Kasumi-1 (cell line): ENCODE measurements at places on chromosomes 7 and 10.

DNA sequence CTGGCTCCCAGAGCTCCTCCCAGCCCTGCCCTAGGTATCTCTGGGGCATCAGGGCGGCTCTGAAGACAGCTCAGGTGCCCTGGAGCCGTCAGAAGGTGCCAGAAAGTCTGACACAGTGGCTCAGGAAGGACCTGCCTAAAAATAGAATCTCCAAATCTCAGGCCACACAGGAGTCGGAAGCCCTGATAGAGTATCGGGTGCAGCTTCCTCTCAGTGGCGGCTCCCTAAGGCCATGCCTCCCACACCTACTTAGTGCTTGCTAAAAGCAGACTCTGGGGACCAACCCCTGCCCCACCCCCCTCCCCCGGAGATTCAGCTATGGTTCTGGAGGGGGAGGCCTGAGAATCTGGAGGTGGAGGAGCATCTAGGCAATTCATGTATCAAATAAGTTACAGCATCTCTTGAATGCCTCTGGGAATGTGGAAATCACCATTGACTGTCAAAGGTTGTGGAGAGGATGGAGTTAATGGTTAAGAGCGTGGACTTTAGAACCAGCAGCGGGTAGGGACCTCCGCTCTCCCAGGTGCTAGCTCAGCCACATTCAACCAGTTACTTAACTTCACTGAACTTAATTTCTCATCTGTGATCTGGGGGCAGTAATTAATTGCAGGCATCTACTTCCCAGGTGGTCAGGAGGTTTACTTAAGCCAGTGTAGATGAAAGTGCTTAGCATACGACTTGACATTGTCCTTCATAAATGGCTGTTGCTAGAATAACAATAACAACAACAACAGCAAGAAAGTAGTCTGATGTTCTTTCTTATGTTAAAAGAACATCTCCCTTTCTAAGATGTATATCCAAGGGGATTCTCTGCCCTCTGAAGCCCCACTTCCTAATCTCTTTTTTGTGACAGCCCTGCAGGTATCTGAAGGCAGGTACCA, 38.6 kb upstream of the MXI1 start:
- no peak for DNase-seq

DNA sequence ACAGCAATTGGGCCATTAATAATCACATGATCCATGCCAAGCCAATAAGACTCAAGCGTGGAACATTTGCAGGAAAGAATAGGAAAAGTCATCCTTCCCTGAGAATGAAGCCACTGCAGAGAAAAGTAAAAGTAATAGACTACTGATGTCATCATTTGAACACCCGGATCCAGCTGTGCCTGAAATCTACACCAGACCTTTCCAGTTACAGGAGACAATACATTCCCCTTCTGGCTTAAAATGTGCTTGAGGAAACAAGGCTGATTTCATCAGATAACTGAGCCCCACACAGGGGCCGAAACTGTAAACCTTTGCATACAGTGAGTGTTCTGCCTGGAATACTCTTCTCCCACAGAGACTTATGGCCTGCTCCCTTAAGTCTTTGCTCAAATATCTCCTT, 232.8 kb downstream of the KCNMA1 start:
- no peak for DNase-seq

DNA sequence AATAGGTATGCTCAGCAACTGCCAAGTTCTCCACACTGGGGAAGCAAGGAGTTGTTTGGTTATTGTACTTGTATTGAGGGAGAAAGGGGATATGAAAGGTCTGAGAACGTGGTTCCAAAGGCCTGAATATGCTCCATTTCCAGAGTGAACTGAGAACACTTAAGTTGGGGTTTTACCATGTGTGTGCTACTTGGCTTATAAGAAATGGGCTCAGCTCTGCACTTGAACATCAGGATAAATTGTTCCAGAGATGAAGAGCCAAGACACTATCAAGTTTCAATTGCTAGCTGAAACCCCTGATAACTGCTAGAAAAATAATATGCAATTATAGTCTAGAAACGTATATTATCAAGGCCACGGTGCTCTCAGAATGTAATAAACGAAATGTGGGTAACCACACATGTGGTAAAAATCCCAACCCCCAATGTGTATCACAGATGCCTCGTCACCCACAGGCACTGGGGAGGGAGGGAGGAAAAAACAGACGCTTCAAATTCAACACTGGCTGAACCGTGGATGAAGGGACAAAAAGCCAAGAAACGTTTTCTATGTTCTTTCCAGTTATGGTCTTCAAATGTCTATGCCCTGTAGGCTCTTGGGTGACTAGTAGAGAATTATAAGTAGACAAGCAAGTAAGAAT, 16.3 kb downstream of the ELMO1 start:
- DNase-seq, result no peak

DNA sequence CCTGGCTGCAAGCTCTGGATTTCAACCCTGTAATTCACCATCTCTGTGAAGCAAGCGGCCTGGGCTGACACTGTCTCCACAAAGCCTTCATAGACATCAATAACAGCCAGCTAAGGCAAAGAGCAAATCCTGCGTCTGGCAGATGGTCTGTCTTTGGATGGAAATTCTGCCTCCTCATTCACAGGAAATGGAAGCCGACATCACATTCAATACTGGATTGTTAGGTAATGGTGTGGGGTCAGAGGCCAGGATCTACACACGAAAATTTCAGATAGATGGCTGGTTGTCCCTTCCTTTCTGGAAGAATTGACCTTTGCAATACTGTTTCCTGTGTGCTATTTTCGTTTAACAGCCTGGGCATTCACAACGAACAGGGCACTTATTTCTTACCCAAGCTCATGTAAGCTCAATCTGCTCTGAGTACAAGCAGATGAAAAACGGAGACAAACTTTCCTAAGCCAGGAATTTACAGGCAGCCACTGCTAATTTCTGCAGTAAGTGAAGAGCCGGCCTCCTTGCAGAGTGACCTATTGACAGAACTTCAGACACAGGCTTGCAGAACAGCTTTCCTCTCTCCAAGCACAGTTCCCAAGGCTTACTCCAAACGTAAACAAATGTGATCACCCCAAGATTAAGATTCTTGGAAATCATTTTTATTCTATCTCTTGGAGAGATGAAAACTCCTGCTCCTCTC, 3.1 kb upstream of the ADAM12 start:
- no peak for DNase-seq

DNA sequence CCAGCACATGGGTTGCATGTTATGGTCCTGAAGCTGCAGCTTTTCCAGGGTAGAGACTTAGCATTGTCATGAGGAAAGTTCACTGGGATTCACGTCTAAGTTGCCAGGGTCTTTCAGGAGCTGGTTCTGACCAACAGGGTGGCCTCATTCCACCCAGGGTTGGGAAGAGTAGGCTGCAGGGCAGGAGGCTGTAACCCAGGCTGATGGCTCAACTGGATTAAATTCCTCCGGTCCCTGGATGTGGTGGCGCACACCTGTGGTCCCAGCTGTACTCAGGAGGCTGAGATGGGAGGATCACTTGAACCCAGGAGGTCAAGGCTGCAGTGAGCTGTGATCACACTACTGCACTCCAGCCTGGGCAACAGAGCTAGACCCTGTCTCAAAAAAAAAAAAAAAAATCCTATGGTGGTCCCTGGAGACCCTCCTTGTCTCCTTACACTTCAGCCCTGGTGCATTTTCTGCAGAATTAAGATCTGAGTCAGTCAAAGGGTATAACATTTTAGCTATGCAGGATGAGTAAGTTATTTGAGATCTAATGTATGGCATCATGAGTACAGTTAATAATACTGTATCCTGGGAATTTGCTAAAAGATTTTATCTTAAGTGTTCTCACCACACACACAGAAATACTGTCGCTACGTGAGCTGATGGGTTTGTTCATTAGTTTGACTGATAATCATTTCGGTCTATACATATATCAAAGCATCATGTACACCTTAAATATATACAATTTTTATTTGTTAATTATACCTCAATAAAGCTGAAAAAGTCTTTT, 44.0 kb downstream of the ASB13 start:
- DNase-seq, result no peak

GRCh38 chr7:134444198-134444960, 14.5 kb downstream of the AKR1B1 start:
- peak; percentile 29 for DNase-seq

- DNase-seq, result no peak
Measured at GRCh38 chr10:72612203-72612826, 13.6 kb downstream of the MICU1 start.

DNA sequence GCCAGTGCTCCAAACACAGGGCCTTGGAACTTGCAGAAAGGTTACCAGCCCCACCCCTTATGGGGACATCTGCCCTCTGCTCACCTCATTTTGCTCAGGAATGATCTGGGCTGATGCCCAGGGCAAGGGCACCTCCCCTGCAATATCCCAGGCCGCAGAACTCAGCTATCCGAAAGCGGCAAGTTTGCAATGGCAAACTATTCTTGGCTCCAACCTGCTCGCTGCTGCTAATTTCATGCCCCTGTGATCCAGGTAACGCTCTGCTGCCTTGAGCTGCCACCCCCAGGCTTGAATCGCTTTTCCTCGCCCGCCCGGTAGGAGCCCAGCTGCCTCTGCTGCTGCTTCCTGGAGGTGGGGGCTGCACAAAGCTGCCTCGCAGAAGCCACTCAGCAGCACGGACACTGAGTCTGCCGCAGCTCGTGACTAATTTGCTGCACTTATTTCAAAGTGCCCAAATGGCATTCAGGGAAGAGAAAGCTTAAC, 18.2 kb downstream of the SLC29A3 start:
- DNase-seq, result no peak

DNA sequence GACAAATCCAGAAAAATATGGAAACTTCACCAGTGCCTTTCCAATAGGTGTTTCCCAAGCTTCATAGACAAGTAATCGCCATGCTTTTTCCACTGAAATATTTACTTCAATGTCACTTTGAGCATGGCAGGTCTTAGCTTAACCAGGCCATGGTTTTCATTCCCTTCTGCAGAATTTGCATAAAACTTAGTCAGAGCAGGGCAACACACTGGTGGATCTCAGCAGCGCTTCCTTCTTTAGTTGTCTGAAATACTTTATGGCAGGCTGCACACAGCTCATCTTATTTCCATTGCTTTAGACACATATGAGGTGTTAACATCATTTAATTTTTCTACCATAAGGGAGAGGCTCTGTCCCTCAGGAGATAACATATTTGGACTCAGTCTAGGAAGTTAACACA, 102.9 kb upstream of the AHR start:
- no peak for DNase-seq

DNA sequence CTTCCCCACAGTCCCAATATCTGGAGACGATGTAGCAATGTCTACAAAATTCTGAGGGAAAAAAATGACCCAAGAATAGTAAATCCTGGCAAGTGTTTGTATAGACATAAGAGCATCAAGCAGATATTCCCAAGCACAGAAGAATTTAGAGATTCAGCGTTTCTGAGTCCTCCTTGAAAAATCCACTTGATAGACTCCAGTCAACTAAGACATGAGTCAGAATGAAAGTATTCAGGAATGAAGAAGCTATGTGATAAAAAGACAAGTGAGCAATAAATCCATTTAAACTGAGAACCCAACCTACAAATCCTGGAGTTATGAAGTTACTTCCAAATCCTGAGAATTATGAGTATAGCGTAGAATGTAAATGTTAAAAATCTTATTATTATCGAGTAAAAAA, 86.1 kb upstream of the NPY start:
- DNase-seq, result no peak

DNA sequence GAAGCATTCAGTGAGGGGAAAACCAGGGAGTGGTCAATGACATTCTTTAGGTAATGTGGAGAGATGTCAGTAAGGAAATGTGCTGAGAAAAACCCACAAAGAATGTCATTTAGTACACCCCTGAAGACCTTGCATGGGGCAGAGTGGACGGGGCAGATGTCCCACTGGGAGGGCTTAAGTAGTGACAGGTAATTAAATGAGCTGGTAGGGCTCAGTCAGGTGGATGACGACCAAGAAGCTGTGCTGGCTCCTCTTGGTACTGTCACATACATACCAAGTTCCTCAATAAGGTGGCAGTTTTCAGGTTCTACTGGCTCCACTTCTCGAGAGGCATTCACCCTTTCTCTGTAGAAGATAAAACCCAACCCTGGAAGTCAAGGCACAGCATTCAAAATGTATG, 1.8 kb downstream of the PON3 start:
- no peak for DNase-seq

DNA sequence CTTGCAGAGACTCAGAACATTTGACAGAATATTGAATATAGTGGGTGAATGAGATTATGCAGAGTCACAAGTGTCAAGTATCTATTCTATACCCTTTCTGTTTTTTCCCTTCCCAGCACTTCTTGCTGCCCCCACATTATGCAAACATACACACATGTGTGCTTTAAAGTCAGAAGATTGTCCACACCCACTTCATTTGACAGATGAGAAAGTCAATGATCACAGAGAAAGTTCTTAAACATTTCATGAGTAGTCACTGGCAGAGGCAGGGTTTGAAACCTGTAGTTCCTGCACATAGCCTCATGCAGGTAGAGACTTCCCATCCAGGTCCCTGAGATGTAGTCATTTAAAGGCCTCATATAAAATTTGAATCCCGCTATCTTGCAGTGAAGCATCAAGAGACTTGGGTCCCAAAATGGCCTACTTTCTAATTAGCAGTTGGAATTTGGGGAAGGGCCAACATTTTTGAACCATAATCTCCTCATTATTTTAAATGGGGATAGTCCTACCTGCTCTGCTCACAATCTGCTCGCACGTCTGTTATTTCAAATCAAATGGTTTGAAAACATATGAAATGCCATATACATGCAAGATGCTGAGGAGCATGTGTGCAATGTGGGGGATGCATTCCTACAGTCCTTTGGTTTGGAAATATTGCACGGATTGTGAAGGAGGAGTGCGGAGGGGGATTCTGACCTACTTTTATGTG, 217.8 kb downstream of the STK31 start:
- no peak for DNase-seq

GRCh38 chr10:23319835-23320234, 24.8 kb downstream of the C10orf67 start:
- no peak for DNase-seq

GRCh38 chr10:75233444-75234016, 2.2 kb downstream of the COMTD1 start:
- no peak for DNase-seq

DNA sequence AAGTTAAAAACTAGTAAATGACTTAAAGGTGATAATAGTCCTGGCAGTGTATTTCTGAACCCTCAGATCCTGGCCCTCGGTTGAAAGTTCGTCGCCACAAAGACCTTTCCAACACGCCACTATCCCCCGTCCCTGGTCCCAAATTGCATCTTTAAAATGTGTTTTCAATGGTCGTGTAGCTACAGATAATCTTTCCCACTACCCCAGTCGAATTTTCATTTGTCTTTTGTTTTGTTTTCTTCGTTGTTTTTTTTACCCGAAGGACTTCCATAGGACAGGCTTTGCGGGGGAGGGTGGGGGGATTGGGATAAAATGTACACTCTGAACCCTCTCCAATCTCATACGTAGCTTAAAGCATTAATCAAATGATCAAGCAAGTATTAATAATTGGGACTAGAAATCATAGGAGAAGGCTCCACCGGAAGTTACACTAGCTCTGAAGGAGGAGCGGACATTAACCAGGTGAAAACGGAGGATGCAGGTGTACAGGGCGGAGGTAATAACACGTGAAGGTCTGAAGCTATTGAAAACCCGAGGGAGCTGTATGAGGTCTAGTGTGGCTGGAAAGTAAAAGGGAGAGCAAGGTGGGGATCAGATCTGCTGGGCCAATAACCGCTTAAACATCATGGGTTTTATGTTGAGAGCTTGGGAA, 32.8 kb upstream of the PHF14 start:
- DNase-seq, result no peak
